GM19239 (cell line): ENCODE measurements at places on chromosomes 3 and 15.

- no peak for DNase-seq
Measured at GRCh38 chr3:127326341-127326740, 38.5 kb upstream of the PRR20G start.

- DNase-seq: no peak
Measured at GRCh38 chr3:19364148-19364547, 215.8 kb downstream of the KCNH8 start.

DNA sequence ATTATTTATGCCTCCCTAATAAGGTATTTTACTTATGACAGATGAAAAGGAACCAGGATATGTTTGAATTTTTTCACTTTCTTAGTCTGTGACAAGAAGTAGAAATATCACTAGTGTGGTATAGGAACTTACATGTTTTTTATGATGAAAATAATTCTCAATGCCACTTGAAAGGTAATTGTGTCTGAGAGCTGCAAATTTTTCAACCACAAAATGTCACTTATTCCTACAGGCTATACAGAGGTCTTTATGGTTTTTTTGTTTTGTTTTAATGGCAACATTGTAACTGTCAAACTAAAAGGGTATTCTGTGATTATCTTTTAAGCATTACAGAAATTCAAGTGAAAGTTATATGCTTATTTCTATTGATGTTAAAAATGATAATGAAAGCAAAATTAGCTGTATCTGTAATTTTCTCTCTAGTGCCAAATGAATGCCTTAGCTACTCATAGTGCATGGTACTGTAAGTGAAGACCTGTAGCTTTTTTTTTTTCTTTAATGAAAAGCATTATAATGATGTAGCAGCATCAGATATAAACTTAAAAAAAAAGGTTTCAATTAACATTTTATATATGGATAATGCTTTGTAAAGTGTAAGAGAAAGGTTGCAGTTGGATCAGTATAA lies 14.7 kb downstream of the FEM1B start:
- DNase-seq: no peak

DNA sequence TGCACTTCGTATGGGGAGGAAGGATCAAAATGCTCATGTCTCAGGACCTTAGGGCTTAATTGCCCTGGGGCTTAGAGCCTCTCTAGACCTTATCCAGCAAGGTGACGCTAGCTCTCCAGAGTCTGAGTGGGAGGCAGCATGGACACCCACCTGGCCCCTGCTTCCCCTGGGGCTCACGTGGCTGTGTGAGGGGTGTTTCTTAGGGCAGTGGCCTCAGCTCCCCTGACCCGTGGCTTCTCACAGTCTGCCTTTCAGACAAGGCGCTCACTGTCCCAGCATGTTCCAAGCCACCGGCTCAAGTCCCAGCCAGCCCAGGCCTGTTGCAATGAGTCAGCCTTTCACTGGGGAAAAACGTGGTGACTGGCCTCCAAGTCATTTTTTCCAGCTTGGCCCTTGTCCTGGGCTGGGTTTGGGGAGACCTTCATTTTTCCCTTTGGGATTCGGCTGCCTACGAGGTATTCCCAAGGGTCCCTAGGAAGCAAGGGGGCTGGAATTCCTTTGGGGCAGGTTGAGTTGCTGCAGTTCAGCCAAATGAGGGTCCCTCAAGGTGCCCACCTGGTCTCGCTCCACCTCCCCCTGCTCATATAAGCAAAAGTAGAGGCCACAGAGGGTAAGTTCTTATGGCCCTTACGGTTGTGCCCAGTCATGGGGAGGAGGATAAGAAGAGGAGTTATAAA lies 15.7 kb downstream of the BHLHE40 start:
- no peak for DNase-seq

- no peak for DNase-seq
Measured at GRCh38 chr3:196757876-196758739, 18.5 kb downstream of the PAK2 start.

DNA sequence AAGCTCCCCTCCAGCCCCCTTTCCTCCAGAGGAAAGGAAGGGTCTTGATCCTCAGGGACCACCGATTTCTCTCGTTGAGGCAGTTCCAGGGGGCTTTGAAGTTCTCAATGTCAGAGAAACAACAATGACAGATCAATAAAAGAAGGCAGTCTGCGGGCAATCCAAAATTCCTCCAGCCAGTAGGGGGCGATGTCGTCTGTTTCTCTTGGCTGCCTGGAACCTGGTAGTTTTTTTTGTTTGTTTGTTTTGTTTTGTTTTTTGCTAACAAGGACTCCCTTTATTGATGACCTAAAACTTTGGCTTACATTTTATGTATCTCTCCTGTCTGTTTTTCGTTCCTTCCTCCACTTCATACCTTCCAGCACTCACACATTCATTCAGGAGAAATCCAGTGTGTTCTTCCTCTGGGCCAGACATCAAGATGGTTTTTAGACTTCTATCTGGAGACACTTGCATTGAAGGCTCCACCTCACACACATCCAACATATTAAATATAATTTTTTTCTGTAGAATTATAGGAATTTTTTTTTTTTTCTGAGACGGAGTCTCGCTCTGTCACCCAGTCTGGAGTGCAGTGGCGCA lies 276.6 kb downstream of the RPLP1 start:
- peak; percentile 57 for DNase-seq

- peak; percentile 26 for DNase-seq
Measured at GRCh38 chr15:99925661-99926461, 192.6 kb upstream of the LYSMD4 start.

DNA sequence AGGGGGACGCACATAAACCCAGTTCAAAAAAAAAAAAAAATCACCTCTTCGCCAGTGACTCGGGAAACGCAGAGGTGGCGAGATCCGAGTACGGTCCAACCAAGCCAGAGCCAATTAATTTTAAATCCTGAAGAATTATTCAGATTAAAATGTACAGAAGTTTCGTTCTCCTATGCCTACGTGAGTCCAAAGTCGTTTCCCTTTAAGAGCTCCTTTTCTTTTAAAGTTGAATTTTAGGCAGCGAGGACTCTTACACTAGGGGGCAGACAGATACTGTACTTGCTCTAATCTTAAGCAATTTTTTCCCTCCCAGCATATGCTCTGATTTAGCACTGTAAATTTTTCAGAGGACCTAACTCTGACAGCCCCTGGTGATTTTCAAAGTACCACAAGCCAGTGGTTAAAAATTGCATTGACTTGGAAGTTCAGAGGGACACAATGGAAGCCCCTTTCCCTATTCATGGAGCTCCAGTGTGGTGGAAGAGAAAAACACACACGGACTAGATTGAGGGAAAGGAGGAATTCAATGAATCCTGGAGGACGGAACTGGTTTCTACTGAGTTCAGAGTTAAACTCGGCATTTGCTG lies 3.3 kb upstream of the NR2F2 start:
- DNase-seq: no peak

- no peak for DNase-seq
Measured at GRCh38 chr3:105963161-105963560, 94.3 kb upstream of the CBLB start.

DNA sequence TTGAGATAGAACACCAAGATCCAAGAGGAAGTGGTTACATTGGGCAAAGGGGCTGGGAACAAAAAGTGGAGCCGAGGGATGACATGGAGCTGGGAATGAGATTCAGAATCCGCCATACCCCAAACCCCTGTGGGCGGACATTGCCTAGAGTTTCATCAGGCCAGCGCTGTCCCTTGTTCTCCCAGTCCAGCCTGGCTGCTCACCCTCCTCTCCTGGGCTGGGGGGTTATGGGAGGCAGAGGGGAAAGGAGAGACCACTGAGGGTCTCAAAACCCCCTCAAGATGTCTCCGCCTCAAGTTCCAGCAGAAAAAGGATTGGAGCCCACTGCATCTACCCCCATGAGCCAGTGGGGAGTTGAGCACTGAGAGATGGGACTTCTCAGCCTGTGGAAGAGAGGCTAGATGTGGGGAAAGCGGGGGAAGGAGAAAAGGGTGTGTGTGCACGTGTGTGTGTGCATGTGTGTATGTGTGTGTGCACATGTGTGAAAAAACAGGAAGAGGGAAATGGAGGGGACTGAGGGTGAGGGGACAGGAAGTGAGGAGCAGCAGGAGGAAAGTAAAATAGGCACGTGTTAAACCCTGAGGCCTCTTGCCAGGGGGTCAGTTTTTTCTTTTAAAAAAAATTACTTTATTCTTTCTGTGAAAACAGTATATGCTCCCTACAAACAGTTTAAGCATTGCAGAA lies 14.3 kb downstream of the GRM2 start:
- no peak for DNase-seq

GRCh38 chr3:187104933-187105332 lies 34.4 kb downstream of the RPL39L start:
- DNase-seq: no peak

DNA sequence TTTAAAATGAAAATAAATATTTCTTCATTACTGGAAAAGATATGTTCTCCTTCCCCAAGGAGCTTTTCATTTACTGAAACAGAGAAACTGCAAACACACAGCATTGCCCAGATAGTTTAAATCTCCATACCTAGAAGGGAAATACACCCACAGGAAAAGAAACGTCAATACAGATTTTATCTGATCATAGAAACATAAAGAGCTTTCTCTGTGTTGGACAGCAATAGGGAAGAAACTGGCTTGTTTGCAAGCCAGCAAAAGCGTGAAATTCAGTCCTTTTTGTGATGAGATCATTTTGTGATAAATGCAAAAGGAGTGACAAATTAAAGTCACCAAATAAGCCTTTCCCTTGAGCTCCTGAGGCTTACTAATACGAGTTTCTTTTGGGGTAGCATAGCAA lies 398.0 kb downstream of the TIGIT start:
- DNase-seq: no peak

- no peak for DNase-seq
Measured at GRCh38 chr3:60514085-60514649, 737.1 kb downstream of the FHIT start.

DNA sequence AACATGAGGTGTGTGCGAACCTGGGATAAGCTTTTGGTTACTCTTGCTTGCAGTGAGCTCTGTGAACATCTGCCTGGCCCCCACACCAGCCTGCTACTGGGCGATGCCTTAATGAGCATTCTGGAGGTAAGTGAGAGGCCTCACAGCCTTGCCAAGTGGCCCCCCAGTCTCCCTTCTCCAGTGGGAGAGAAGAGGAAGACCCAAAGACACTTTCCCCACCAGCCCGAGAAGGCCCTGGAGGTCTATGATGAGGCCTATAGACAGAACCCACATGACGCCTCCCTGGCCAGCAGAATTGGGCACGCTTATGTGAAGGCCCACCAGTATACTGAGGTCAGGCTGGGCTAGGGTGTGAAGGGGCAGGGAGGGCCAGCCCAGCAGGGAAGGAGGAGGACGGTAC lies 22.5 kb downstream of the TTC21A start:
- no peak for DNase-seq

DNA sequence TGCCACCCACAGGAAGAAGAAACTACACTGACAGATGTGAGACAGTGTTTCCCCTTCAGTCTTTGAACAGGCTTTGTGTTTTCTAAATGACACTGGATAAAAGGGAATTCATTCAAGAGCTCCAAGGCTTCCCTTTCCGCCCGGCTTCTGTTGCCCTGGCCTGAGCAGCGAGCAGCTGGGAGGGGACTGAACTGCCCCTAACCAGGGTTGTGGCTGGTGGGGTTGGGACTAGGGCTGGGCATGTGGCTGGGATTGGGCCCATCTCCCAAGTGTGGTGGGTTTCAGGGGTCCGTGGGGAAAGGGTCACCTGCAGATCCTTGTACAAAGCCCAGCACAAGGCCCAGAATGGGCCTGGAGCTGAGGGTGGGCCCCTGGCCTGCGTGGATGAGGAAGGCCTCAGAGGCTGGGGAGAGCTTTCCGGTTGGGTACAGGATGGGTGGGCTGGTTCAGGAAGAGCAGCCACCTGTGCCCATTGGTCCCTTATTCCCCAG lies 10.4 kb downstream of the VILL start:
- DNase-seq: no peak

GRCh38 chr3:115875460-115875859 lies 252.2 kb downstream of the GAP43 start:
- no peak for DNase-seq

DNA sequence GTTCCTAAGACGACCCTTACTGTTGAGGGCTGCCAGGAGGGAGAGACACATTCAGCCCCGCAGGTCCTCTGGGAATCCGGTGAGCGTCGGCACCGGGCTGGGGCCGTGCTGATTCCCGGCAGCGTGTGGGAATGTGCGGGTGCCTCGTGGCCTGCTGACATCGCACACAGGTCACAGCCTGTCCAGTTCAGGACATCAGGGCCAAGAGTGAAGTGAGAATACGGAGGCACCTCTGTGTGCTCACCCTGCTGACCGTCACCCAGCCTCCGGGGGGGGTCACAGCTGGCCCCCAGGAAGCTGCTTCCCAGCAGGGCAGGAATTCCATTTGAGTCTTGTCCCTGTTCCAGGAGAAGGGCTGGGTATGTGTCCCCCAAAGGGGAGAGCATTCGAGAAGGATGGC lies 53.6 kb downstream of the PGPEP1L start:
- DNase-seq: no peak

GRCh38 chr3:46368569-46368968 lies 2.2 kb upstream of the CCR5 start:
- DNase-seq: no peak

GRCh38 chr3:142817897-142818296 lies 71.0 kb downstream of the PCOLCE2 start:
- no peak for DNase-seq

- DNase-seq: peak; percentile 14
Measured at GRCh38 chr3:66253790-66254620, 33.2 kb downstream of the SLC25A26 start.

DNA sequence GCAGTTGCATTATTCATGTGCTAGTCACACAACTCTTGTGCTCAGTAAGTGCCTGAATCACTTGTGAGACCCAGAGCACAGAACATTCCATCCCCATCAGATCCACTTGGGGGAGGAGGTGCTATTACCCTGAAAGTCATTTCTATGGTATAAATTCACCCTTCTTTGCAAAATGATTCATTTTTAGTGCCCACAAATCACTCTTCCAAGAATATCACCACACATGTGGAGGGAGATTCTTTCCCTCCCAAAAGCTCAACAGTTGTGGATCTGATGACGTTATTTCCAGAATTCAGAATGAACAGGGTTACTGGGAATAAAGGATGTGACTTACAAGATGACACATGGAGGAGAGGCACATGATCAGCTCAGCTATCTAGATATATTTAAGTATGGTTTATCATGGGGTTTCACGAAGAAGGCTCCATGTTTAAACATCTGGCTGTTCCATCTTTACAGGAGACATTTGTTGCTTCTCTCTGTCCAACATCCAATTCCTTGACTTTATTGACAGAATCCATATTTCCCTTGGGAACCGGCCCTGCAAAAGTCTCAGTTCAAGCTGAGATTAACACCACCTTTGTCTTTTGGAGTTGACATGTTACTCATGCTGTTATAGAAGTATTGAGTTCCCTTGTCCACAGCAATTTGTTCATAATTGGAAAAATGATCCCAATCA lies 214.2 kb upstream of the PROK2 start:
- DNase-seq: no peak
